ENCODE measurements at places on chromosomes 2 and 18.

- no peak for DNase-seq
Observed at GRCh38 chr2:26585100-26585499, 56.1 kb downstream of the CIB4 start.

GRCh38 chr18:34870555-34871310 is 160.6 kb downstream of the DTNA start:
- DNase-seq: no peak

DNA sequence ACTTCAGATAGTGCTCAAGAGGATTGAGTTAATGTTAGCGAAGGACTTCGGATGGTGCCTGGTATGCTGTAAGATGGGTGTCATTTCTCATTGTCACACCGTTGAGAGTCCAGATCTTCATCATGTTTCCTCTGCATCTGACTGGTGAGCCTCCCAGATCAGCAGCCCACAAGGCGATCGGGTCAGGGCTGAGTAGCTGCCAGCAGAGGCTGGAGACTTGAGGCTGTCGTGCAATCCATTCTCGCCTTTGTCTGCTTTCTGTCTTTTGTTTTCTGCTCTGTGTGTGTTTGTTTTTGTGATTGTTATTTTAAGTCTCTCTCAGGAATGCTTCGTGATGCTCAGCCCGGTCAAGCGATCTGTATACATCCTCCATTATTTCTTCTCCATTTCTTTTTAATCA is 95.8 kb downstream of the TGOLN2 start:
- no peak for DNase-seq

DNA sequence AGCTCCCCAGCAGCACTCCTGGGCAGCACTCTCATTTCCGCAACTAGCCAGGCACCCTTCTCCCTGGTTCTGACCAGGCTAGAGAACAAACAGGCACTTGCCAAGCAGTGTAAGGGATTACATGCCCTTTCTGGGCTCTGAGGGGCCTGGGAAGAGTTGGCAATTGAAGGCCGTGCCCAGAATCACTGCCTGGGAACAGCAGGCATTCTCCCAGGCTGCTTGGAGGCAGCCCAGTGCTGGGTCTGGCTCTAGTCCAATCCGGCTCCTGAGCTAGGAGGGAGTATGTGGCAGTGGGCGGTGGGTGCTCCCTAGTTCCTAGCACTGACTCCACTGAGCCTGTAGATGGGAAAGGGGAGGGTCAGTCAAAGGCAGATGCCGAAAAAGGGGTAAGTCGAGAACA is 34.1 kb upstream of the SP3 start:
- no peak for DNase-seq

DNA sequence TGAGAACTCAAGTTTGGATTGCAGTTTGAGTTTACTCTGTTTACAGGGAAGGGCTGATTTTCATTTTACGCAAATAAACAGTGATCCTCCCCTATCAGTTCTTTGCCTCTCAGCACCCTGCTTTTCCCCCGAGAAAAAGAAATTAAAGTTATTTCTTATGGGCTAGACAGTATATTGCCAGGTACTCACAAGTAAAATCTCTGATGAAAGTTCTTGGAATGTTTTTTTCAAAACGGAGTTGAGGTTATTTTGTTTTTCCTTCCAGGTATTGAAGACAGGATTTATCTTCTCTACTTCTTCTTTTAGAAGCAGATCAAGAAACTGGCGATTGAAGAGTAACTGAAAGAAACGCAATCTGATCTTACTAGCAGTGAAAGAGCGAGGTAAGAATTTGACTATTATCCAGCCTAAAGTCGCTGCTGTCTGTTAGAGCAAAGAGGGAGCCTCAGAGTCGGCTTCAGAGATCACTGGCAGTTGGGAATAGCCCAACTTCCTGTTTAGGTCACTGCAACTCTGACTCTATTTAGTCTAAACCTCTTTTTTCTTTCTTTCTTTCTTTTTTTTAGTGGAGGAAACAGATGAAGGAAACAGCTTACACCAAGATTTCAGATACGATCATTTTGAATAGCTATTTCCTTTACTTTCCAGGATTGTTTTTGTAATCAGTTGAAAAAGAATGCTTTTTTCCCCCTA is at the start of gene TFPI:
Gene TFPI, minus strand, starts transcription at position 425 of the 693 bp plus-strand sequence. CDS start 50,667 bp downstream, outside the sequence.
- DNase-seq: no peak

DNA sequence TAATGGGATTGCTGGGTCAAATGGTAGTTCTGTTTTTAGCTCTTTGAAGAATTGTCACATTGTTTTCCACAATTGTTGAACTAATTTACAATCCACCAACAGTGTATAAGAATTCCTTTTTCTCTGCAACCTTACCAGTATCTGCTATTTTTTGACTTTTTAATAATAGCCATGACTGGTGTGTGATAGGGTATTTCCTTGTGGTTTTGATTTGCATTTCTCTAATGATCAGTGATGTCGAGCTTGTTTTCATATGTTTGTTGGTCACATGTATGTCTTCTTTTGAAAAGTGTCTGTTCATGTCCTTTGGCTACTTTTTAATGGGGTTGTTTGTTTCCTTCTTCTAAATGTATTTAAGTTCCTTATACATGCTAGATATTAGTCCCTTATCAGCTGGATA is 322.3 kb downstream of the CDH2 start:
- no peak for DNase-seq

DNA sequence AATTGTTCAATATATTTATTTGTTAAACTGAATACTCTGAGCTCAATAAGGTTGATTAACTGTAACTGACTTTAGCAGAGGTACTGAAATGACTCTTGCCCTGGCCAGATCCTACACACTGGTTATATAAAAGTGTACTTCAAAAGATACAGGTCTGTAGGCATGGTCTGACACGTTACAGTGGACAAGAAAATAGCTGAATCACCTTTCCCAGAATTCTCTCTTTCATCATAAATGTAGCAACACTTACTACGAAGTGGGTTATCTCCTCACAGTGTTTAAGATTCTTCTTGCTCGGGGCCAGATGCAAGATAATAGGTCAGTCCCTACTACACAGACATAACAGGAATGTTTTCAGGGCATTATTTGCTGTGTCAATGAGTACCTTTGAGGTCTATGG is 107.0 kb upstream of the ZC3H15 start:
- DNase-seq: no peak

- DNase-seq: no peak
Observed at GRCh38 chr18:22026889-22027288, 142.5 kb upstream of the GATA6 start.

DNA sequence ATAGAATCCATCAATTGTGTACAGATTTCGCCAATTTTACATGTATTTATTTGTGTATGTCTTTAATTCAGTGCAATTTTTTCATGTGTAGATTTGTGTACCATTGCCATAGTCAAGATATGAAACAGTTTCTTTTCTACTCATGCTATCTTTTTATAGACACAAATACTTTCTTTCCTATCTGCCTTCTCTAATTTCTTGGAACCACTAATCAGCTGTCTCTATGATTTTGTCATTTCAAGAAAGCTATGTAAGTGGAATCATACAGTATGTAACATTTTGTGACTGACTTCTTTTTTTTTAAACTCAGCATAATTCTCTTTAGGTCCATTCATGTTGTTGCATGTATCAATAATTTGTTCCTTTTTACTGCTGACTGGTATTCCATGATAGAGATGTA is 33.3 kb downstream of the KIAA1328 start:
- DNase-seq: no peak

DNA sequence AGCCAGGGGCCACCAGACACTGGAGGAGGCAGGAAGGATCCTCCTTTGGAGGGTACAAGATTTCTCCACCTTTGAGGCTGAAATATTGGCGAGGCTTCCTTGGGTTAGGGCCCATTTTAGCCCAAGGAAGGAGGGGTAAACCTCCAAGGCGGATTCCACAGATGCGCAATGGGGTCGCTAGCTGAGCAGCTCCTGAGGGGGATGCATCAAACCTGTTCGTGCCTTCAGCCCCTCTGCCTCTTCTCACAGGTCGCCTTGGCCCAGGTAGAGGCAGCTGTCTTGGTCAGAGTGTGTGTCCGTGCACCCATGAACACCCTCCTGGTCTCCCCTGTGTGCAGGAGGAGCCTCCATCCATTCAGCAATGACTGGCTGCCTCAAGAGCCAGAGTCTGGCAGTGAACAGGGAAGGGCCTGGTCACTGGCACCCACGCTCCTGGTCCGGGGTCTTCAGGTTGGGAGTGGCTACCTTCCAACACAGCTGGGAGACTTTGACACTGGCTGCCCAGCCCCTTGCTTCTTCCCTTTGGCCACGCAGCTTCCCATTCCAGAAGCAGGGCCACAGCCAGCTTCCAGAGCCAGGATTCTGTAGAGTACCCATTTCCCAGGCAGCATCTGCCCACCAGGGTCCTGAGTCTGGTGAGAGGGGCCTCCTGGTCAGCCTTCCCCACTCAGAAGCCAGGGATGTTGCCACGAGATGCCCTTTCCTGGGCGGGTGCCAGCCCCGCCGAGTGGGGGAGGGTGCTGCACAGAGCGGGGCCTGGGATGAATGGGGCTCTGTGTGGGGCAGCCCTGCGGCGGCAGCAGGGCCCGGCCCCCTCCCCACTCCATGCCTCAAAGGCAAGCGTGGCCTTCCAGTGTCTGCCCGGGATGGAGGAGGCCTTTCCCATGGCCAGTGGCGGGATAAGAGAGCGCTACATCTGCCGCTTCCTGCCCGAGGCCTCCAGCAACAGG is 95.8 kb upstream of the GPC1 start:
- no peak for DNase-seq

DNA sequence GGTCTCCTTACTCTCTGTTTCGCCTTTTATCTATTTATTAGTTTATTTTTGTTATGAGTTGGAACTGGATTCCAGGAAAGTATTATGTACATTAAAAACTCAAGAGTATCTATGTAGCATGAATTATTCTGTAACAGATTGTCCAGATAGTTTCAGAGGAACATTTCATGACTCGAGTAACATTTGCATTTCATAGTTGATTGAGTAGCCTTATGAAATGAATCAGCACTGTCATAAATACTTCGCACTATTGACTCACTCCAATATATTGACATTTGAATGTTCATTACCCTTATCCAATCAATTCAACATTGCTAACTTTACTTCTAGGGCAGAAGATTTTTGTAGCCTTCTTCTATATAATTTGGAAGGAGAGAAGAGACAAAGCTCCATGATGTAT is 11.3 kb upstream of the VRK2 start:
- no peak for DNase-seq

GRCh38 chr2:145290986-145291385 is 771.1 kb upstream of the ZEB2 start:
- DNase-seq: no peak
